GDM1 (cell line): ENCODE measurements at places on chromosomes 7 and 10.

DNA sequence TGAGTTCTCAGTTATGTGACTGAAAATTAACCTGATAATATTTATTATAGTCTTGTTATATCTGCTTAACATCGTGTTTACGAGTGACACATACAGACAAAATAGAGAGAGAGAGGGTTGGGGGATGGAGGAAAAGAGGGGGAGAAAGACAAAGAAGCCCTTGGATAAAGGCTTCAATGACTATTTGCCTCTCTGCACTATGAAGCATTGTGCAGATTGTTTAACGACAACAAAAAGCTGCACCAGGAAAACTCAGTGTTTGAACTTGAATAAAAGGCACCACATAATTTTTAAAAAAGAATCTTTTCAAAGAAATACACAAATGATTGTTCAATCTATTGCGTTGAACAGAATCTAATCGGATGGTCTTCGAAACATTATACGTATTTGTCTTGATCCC, 27.8 kb downstream of the MAGI2 start:
- no peak for DNase-seq

DNA sequence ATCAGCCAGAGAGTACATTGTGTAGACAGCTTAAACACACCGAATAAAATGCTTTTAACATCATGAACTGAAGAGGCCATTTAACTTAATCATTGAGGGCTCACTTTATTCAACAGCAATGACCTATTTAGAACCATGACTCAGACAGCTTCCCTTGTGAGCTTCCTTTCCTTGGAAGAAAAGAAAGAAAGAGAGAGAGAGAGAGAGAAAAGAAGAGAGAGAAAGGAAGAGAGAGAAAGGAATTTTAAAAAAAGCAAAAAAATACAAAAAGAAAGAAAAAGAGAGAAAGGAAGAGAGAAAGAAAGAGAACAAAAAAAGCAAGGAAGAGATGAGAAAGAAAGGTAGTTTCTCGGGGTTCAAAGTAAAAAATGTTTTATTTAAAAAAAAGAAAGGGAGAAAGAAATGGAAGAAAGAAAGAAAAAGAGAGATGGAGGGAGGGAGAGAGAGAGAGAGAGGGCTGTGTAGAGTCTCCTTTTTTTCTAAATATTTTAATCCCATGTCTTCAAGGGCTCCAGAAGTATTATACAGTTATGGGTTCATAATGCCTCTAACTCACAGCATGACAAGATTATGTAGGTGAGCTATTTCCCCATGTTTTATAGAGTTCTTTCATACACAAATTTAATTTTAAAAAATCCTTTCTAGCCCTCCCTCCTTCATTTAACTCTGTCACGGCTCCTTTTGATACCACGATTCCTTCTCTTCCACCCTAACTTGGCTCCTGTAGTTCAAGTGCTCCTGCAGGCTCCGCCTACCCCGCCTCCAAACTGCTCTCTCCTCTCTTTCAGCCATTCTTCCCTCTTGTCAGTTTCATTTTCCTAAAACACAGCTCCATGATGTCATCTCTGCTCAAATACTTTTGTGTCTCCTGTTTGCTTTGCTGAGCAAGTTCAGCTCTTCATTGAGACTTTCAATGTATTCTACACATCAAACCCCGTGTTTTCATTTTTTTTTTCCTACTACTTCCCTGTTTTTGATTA, 85.5 kb downstream of the PRTFDC1 start:
- no peak for DNase-seq

- DNase-seq: no peak
Observed at GRCh38 chr7:133957845-133958244, 169.3 kb upstream of the LRGUK start.

- DNase-seq: no peak
Observed at GRCh38 chr10:11179516-11180105, 161.9 kb downstream of the CELF2 start.

DNA sequence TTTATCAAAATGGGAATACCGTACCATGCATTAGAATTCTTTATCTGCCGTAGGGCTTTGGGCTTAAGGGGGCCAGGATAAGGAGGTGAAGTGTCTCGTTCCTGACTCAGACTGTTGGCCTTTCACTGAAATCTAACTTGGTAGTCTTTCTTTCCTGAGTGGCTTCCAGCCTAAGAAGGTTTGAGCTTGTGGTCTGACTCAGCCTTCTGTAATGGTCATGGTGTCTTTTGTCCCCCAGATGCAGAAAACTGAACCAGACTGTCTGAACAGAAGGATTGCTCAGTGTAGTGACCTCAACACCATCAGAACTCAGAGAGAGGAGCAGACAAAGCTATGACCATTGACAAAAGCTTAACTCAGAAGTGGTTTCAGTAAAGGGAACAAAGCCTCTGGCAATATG, 39.5 kb downstream of the WNT2 start:
- no peak for DNase-seq

GRCh38 chr10:50501924-50502452, 121.8 kb downstream of the SGMS1 start:
- DNase-seq: no peak

GRCh38 chr7:99137411-99138180, 6.3 kb downstream of the SMURF1 start:
- DNase-seq: no peak

GRCh38 chr10:73876971-73877370, 2.6 kb upstream of the CAMK2G start:
- no peak for DNase-seq

DNA sequence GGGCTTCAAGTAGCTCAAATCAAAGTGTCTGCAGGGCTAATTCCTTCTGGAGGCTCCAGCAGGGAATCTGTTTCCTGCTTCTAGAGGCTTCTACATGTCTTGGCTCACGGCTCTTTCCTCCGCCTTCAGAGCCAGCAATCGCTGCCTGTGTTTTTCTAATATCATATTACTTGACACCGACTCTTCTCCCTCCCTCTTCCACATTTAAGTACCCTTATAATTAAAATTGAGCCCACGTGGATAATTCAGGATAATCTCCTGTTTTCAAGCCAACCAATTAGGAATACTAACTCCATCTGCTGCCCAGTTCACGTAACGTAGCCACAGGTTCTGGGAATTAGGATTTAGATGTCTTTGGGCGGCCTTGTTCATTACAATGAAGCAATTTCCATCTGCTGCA, 372.2 kb downstream of the DPP6 start:
- DNase-seq: no peak

GRCh38 chr7:101747053-101747878, 70.2 kb upstream of the CUX1 start:
- no peak for DNase-seq

DNA sequence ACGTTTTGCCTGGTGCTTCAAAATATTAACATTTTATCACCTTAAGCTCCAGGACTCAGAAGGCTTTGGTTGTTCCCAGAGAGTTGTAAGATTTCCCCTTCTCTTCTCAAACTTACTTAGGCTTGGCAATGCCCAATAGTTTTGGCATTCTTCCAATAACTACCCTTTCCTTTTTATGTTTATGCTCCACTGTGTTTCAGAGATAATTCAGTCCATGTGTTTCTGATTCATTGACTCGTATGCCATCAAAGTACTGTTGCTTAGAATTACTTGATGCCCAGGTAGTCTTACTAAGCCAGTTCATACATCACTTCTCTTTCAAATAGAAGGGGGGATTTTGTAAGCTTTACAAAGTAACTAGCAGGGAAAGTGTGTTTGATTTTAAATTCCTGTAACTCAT, 66.6 kb downstream of the AGMO start:
- no peak for DNase-seq

DNA sequence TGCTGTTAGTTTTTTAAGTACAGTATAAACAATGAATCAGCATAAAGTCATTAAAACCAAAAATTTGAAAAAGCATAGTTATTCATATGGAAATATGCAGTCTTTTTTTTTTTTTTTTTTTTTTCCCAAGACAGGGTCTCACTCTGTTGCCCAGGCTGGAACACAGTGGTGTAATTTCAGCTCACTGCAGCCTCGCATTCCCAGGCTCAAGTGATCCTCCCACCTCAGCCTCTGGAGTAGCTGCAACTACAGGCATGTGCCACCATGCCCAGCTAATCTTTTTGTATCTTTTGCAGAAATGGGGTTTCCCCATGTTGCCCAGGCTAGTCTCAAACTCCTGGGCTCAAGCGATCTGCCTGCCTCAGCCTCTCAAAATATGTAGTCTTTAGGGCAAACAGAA, 182.0 kb downstream of the SEMA3E start:
- no peak for DNase-seq

DNA sequence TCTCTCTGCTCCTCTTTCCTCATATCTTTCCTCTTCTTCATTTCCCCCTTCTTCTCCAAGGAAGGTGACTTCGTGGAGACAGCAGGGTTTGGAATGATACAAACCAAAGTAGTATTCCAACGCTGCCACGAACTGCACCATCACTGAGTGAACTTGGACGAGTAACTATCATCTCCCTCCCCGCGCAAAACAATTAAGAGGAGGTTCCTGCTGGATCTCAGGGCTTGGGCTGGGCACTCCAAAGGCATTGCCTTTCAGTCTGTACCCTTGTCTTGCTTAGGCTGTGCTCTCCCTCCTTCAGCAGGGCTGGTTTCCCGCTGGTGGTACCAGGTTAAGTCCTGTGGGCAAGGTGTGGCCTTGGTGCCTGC, 790 bp upstream of the PITX3 start:
- DNase-seq: no peak

DNA sequence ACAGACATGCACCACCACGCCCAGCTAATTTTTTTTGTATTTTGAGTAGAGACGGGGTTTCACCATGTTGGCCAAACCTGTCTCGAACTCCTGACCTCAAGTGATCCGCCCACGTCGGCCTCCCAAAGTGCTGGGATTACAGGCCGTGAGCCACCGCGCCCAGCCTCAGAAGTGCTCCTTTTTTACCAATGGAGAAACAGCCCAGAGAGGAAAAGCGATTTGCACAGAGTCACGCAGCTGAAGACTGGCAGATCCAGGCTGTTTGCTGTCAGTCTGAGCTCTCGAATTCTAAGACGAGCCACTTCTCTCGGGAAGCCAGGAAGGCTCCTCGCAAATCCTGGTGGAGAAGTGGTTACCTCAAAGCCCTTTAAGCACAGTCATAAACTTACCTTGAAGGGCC, 57.4 kb upstream of the SDK1 start:
- DNase-seq: no peak

- DNase-seq: no peak
Observed at GRCh38 chr10:29657719-29658274, 23.0 kb upstream of the SVIL start.

GRCh38 chr7:75534727-75535307, 42.7 kb downstream of the SPDYE5 start:
- DNase-seq: peak; percentile 17

GRCh38 chr7:131945957-131946544, 389.6 kb upstream of the PODXL start:
- no peak for DNase-seq

GRCh38 chr7:22586786-22587140, 86.8 kb upstream of the STEAP1B start:
- DNase-seq: no peak

DNA sequence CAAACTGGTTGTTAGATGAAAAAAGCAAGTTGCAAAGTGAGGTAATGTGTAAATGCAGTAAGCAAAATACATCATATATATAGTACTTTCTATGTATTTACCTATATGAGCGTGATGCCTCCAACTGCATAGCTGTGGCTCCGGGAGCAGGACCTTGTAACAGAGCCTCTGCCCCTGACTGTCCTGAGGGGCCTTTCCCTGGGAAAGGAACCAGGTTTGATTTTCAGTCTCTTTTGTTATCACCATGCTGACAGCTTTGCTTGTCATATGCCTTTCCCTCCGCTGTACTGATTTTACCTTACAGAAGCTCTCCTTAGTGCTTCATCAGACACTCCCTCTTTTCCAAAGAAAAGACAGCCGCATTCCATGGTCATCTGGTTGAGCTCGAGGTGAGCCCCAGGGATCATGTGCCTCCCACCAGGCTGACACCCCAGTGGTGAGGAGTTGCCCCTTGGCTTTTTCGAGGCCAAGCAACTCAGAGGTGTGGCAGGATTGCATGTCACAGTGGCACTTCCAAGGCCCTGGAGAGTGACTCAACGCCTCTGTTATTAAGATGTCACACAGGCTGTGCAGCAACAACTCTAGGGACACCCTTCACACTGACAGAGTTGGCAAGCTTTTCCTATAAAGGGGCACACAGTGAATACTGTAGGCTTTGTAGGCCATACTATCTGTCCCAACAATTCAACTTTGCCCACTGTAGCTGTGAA, 78.9 kb downstream of the ALOX5 start:
- no peak for DNase-seq

DNA sequence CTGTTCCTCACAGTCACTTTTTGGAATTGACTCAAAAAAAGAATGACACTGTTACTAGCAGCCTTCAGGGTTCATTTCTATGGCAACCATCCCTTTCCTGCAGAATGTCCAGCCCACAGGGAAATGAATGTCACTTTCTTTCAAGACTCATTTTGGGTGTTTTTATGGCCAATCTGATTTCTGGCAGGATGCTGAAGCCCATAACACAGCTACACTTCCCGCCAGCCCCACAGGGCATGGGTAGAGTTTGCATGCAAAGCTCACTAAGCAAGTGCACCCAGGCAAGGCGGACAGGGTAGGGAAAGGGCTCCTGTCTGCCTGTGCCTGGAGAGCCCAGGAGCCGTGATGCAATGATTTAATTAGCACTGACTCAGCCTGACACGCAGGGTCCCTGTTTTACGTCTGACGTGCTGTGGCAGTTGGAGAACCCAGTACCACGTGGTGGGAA, 26.1 kb upstream of the GPAM start:
- no peak for DNase-seq

GRCh38 chr10:72062832-72063702, 25.3 kb downstream of the SPOCK2 start:
- no peak for DNase-seq

DNA sequence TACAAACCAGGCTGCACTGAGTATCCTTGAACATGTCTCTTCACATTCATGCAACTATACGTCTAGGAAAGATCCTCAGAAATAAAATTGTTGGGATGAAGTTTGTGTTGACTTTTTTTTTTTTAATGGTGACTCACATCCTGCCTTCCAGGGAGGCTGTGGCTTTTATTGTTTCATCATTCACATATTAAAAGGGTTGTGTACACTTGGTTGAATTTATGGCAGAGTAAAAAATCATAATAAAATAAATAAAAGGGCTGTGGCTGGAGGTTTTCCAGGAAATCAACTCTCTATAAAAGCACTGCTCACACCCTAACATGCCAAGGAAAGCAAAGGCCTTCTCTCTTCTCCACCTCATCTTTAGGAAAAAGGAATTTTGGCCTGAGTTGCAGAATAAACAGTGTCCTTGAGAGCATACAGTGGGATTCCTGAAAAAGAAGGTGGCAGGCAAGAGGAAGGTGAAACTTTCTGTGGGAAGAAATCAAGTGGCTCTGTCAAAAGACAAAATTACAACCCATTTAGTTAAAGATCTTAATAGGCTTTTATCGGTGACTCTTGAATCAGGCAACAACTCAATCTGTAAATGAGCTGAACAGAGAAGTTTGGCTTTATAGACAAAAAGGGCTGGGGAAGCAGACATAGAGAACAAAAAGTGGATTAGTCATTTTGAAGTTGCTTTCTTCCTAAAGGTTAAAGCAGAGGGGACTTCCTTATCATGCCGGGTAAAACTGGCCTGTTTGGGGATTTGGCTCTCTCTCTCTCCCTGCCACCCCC, 41.6 kb upstream of the FHIP2A start:
- no peak for DNase-seq

GRCh38 chr7:48741545-48741944, 182.8 kb upstream of the CDC14C start:
- DNase-seq: no peak
